ENCODE measurements at places on chromosomes 12 and 14.

DNA sequence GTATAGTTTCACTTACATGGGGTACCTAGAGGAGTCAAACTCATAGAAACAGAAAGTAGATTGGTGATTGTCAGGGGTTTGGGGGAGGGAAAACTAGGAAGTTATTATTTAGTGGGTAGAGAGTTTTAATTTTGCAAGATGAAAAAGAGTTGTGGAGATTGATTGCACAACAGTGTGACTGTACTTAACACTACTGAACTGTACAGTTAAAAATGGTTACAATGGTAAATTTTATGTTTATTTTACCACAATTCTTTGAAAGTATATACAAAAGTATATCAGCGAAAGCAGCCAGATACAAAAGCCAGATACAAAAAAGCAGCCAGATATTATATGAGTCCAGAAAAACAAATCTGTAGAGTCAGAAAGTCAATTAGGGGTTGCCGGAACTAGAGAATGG lies 247.6 kb downstream of the IPO8 start:
- DNase-seq = no peak

GRCh38 chr12:60230056-60230455 lies 634.2 kb downstream of the SLC16A7 start:
- no peak for DNase-seq

GRCh38 chr12:96007729-96008128 lies 11.6 kb upstream of the HAL start:
- no peak for DNase-seq

GRCh38 chr12:84585776-84586395 lies 326.7 kb downstream of the SLC6A15 start:
- DNase-seq = no peak

DNA sequence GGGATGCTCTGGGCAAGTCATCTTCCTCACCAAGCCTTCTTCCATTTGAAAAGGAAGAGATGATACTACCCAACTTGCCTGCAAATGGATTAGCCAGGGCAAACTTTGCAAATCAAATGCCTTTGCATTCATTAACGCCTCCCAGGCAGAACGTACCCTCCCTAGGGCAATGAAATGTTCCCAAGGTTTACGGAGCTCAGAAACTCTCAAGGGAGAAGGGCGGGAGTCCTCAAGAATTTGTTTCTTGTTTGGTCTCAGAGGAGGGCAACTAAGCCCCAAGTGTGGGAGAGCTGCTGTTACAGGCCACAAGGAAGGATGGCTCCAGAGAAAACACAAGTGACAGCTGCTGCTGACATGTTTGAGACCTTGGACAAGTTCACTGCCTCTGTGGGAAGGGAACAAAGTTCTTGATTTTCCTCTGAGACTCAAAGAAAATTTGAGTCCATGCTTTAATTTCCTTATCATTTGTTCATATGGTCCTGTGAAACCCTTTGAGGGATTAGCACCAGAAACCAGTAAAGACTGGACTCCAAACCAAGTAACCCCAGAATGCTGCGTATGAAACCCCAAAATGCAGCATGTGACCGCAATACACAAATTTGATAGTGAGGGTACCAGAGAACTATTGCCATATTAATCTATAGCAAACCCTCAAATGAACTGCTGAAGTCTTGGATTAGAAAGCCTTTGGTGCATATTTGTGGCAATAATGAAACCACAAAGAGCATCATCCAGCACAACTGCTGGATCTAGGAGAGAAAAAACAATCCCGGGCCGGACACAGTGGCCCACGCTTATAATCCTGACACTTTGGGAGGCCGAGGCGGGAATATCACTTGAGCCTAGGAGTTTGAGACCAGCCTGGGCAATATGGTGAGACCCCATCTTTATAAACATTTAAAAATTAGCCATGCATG lies 22.9 kb downstream of the SPTB start:
- no peak for DNase-seq

GRCh38 chr12:43392116-43392515 lies 159.9 kb downstream of the ADAMTS20 start:
- DNase-seq = no peak

- no peak for DNase-seq
Observed at GRCh38 chr12:50557421-50557820, 52.6 kb downstream of the DIP2B start.

DNA sequence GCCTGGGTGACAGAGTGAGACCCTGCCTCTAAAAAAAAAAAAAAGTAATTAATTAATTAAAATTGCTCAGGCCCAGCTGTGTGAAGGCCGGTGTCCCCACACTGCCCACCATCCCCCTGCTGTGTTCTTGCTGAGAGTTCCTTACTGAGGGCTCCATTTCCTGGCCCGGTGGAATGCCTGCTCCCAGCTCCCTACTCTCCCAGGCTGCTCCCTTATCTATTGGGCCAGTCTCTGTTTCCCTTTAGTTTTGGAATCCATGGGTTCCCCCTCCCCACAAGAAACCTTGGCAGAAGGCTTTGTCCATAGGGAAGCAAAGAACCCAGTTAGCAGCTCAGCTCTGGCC lies 19.0 kb downstream of the MLXIP start:
- DNase-seq = no peak

GRCh38 chr12:4145990-4146859 lies 127.3 kb upstream of the CCND2 start:
- DNase-seq = peak; percentile 40

- no peak for DNase-seq
Observed at GRCh38 chr14:55819610-55820304, 239.8 kb downstream of the KTN1 start.

GRCh38 chr14:24274101-24274543 lies 2.7 kb upstream of the RABGGTA start:
- DNase-seq = peak; percentile 52

- DNase-seq = no peak
Observed at GRCh38 chr12:78224154-78224553, 393.5 kb downstream of the NAV3 start.

- no peak for DNase-seq
Observed at GRCh38 chr12:109773384-109774011, 59.7 kb downstream of the TRPV4 start.

DNA sequence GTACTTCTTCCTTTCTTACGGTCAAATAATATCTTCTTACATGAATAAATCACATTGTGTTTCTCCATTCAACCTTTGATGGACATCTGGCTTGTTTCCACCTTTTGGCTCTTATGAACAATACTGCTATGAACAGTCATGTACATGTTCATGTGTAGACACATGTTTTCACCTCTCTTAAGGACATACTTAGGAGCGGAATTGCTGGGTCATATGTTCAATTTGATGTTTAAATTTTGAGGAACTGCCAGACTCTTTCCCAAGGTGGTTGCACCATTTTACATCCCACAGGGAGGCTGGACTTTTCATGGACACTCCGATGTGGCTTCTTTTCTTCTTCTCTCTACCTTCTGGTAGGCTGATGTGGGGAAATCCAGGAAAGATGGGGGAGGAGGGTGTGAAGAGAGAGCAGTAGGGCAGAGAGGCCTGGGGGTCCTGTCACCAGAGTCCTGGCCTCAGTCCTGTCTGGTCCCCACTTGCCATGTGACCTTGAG lies 16.8 kb downstream of the LGMN start:
- no peak for DNase-seq

GRCh38 chr14:85579942-85580341 lies 50.0 kb downstream of the FLRT2 start:
- DNase-seq = no peak

GRCh38 chr14:53608369-53608768 lies 348.3 kb downstream of the BMP4 start:
- DNase-seq = no peak

- DNase-seq = peak; percentile 100
Observed at GRCh38 chr12:6470375-6471163, at the start of gene VAMP1. Gene VAMP1 (minus strand): TSS chr12:6470677. CDS start chr12:6470531, 146 bp downstream.

DNA sequence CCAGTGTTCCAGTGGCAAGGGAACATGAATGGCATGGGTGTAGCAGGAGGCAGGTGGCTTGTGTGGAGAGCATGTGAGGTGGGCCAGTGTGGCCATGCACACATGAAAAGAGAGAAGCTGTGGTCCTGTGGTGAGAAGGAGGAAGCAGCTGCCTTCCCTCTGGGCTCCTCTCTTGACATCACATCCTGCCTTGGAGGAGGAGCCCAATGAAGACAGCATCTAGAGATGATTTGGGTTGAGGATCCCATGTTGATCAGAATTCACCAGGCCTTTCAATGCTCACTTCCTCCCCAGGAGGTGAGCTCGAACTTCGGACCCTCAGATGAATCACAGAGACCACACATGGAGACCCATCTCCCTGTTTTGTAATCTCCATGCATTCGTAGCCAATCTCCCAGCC lies 82.6 kb downstream of the LRRC74A start:
- DNase-seq = peak; percentile 85
